Natural killer cell treated with Interleukin-12 subunit alpha and Interleukin-12 subunit beta and Interleukin-15 and Interleukin-18, amount 100 ng/mL, for 72 hours (primary cell): ENCODE measurements at places on chromosomes 7 and 10.

GRCh38 chr10:13936826-13937225 lies 350.1 kb downstream of the PRPF18 start:
- no peak for DNase-seq

DNA sequence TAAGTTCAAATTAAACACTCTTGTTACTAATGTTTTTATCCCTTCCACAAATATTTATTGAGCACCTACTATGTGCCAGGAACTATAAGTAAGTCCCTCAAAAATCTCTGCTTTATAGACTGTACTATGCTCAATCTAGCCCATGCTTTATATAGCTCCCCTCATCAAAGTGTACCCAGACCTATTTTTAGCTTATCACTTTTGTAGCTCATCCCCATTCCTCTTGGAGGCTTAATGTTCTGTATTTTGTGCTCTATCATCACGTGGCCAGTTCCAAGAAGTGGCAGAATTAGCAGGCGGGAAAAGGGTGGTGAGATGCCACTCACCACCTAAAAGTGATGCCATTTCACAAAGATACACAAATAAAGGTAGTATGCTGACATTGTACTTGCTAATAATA lies 138.1 kb upstream of the BET1 start:
- no peak for DNase-seq

DNA sequence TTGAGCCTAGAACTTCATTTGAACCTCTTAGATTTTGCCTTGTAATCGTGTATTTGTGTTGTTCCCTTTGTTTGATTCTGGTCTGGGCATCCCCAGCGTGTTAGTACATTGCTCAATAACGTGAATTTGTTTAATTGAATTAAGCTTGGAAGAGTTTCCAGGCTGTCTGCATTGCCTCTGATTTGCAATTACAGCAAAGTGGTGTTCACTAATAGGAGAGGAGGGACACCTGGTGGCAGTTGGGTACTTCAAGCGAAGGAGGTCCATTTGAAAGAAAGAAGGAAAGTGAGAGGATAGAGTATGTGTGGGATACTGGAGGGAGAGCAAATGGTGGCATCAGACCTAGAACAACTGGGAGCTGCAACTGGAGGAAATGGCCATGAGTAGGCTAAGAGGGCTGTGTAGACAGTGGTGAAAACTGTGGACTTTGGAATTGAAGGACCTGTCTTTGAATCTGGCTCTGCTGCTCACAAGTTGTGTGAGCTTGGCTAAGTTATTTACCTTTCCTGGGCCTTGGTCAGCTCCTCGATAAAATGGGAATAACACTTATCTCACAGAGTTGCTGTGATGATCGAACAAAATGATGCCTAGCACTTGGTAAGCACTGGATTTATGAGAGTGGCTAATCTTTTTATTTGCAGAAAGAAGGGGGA lies 15.1 kb downstream of the LSMEM1 start:
- no peak for DNase-seq

DNA sequence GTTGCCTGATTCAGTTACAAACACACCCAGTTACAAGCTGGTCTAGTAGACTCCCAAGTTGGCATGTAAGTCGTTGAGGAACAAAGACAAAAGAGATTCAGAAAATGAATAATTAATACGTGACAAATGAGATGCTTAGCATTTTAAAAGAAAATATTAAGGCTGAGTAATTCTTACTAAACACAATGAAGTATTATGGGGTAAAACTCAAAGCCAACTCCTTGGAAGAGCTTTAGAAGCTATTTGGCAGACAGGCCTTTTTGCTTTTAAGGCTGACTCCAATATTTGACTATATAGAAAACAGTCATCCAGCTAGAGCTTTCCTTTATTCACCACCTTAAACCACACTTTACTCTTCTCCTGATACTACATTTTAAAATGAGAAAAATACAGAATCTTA lies 5.4 kb downstream of the TRDMT1 start:
- DNase-seq = no peak

- DNase-seq = no peak
Measured at GRCh38 chr7:79287981-79288380, 165.5 kb downstream of the MAGI2 start.

DNA sequence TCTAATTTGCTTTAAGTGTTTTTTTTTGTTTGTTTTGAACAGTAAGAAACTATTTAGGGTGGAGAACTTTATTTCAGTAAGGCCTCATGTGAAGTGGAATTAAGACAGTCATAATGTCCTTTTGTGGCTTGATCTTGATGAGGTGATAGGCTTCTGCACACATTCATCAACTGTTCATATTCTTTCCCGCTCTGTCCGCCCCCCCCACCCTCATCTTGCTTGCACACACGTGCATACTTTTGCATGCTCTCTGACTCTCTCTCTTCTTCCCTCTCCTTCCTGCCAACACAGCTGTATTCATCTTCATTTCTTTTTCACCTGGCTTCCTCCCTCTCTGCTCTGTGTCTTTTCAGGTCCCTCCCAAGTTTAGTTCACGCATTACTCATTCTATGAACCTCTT lies 429.6 kb downstream of the AUTS2 start:
- no peak for DNase-seq

DNA sequence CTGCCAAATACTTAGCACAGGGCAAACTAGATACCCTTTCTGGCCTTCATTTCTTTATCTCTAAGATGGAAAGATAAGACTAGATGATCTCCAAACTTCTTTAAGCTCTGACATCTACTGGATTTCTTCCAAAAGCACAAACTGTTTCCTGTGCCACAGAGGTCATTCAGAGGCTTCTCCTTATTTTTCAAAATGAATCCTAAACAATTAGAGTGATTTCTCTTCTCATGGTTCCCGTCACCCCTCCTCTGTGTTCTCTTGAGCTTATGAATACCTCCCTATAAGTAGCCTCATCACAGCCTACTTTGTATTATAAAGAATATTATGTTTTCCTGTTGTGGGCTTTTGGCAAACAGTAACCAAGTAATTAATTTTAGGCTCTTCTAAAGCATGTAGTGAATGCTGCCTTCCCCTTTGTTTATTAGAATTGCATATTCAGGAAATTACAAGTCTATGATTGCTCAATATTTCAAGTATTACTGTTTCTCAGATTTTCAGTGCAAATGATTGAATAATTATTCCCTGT lies 179.5 kb downstream of the REEP3 start:
- no peak for DNase-seq

GRCh38 chr10:6987536-6987945 lies 407.5 kb upstream of the PRKCQ start:
- no peak for DNase-seq
